ENCODE measurements at places on chromosomes 7 and 10. TPM values are rescaled to one million over a fixed set of nuclear protein-coding genes. Genes with fewer than 3 reads are reported as not detected.

GRCh38 chr7:128841921-128842673, 11.9 kb downstream of the FLNC start:
- no peak for DNase-seq

DNA sequence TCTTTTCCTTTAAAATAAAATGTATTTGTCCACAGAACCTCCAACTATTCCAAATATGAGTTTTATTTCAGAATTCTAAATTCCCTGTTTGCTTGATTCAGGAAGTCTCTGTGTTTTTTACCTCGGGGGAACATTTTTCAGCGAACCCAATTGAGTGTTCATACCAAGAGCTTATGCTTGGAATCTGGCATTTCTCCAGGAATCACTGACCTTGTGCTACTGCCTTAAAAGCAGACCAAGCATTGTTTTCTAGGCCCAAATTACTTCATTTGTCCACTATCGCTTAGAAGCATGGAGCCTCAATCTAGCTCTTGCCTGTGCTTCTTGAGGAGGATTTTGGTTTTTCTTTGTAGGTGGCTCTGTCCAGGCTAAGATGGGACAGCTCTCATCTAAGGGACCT, 59.4 kb downstream of the EBLN1 start:
- no peak for DNase-seq

DNA sequence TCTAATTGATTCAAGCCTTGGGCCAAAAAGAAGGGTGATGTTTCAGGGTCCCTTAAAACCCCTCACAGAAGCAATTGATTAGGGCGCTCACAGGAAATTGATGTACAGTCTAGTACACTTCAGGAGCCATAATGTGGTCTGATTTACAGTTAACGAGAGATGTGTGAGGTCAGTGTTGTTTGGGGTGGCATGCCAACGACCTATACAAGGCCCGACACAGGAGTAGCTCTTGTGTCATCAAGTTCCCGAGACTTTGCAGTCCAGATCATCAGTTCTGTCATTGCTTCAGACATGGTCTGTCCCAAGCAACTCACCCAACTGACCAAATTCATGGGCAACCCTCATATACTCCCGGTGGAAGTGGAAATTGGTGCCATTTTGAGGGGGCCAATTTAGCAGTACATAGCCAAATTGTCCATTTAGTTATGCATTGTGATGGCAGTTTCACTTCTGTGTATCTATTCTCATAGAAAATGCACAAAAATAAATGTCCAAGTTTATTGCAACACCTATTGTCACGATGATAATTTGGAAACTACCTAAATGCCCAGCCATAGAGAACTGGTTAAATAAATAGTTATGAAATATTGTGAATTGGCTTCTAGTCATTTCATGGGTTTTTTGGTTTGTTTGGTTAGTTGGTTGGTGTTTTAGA, 18.0 kb upstream of the ARID5B start:
- no peak for DNase-seq

DNA sequence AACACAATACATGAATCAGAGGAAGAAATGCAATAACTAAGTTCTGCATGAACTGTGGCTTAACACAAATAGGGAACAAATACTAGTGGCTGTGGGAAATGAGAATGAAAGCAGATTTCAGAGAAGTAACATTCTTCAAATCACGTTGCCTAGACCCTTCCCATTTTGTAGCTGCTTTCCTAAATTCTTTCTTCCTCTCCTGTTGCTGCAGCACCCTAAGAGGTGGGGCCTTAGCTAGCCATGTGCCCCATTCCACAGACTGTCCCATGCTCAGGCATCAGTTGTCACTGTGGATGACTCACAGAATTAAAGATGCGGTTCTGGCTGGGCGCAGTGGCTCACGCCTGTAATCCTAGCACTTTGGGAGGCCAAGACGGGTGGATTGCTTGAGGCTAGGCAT, 704.7 kb upstream of the C7orf33 start:
- no peak for DNase-seq

- no peak for DNase-seq
These were observed 311.3 kb upstream of the AOAH start for GRCh38 chr7:37035631-37036030.

GRCh38 chr7:27633062-27633461, 29.6 kb downstream of the HIBADH start:
- no peak for DNase-seq

- peak; percentile 50 for DNase-seq
These were observed 67.5 kb downstream of the PARP12 start for GRCh38 chr7:139995017-139995915.

GRCh38 chr10:125768219-125768855, 7.3 kb downstream of the MMP21 start:
- DNase-seq, result no peak

GRCh38 chr7:18315241-18315640, 180.3 kb upstream of the HDAC9 start:
- DNase-seq, result no peak

DNA sequence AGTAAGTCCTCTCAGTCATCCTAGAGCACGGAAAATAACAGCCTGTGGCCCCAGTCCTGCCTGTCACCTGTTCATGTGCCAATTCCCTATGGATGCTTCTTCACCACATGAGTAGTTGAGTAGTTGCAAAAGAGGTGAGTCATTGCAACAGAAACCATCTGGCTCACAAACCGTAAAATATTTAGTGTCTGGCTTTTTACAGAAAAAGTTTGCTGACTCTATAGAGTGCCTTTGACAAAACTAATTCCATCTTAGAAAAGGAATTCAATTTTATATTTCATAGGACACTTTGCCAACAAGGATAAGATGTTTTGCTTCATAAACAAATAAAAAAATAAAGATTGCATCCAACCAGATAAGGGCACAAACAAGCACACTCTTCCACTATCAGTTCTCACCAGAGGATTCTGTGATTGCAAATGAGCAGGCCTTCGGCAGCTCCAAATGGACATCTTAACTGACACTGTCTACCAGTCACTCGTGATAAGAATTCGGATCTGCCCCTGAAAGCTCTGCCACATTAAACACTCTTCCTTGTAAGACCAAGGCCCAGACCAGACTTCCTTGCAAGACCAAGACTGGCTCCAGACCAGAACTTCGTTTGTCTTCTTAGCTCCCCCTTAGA, 242.7 kb upstream of the SEMA3C start:
- DNase-seq, result no peak

- no peak for DNase-seq
These were observed 509.3 kb upstream of the KLF6 start for GRCh38 chr10:4294271-4294670.

- no peak for DNase-seq
These were observed 3.9 kb upstream of the CD36 start for GRCh38 chr7:80634505-80634904.

GRCh38 chr10:99598781-99599509, 21.3 kb downstream of the SLC25A28 start:
- DNase-seq, result no peak

DNA sequence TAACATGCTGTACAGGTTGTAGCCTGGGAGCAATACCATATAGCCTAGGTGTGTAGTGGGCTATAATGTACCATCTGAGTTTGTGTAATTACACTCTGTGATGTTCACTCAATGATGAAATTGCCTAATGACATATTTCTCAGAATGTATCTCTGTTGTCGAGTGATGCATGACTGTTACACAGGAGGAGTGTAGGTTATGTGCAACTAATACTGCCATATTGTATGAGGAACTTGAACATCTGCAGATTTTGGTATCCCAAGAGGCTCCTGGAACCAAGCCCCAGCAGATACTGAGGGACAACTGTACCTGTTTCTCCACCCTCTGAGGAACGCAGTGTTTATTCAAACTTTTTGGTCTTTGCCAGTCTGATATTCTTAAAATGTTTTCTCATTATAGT, 38.6 kb downstream of the NACAD start:
- DNase-seq, result no peak

GRCh38 chr7:40058636-40059035, 75.8 kb downstream of the MPLKIP start:
- no peak for DNase-seq

- peak; percentile 51 for DNase-seq
These were observed 560.9 kb downstream of the PTPRN2 start for GRCh38 chr7:158026636-158027265.

GRCh38 chr10:33398796-33399195, 64.3 kb upstream of the NRP1 start:
- DNase-seq, result no peak

DNA sequence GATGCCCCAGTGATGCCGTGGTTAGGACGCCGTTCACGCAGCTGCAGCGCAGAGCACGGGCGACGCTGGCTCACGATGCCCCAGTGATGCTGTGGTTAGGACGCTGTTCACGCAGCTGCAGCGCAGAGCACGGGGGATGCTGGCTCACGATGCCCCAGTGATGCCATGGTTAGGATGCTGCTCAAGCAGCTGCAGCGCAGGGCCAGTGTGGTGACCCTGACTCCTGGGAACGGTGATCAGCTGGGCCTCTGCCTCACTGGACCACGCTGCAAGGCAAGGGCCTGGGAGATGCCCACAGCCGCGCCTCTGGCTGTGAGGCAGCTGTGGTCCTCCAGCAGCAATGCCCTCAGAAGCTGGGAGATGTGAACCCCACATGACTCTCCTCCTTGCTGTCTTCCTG, 280.6 kb downstream of the DNAJB6 start:
- no peak for DNase-seq

DNA sequence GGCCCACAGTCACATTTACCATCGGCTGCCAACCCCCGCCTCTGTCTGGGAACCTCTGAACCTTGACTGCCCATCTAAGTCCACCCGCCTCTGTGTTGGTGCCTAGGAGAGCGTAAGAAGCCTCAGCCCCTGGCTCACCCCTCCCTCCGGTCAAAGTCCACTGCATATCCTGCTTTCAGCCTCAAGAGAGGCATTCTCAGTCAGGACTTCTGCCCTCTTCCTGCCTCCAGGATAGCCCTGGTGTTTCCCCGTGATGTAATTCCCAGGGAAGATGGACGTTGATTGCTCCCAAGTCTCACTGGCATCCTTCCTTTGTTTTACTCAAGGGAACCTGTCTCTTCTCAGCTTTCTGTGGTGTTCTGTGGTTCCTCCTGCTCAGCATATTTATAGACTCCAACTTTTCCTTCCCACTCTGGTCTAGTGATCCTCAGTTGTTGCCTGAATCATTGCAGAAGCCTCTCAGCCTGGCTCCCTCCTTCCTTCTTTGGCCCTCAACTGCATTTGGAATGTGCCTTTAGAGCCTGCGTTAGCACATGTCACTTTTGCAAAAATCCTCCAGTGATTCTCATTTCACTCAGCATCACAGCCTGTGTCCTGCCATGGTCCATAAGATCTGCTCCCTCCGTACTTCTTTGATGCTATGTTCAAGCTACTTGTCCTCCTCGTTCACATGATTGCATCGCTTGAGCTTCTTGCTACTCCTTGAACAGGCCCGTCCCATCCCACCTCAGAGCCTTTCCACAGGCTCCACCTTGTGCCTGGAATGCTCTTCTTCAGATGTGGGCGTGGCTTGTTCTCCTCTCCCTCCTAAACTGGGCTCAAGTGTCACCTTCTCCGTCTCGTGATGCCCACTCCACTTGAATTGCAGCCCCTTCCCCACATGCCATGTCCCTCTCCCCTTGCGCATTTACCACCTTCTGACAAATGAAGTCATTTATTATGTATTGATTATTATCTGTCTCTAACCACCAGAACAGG, 124.2 kb downstream of the PLPP4 start:
- no peak for DNase-seq

DNA sequence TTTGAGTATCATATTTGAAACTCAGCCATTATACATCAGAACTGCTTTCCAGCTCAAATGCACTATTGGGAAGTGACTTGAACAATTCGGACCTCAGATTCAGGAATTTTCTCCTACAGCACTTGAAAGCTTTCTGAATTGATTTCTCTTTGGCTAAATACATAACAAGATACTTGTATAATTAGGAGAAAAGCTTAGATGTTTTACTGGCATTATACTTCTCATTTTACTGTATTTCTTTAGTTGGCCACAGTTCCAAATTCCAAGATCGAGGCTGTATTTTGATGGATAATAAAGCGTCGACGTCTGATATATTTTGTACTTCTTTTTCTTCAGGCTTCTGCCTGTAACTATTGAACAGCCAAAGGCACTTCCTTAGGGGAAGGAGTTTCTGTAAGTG, 26.7 kb upstream of the LYZL2 start:
- DNase-seq, result no peak

DNA sequence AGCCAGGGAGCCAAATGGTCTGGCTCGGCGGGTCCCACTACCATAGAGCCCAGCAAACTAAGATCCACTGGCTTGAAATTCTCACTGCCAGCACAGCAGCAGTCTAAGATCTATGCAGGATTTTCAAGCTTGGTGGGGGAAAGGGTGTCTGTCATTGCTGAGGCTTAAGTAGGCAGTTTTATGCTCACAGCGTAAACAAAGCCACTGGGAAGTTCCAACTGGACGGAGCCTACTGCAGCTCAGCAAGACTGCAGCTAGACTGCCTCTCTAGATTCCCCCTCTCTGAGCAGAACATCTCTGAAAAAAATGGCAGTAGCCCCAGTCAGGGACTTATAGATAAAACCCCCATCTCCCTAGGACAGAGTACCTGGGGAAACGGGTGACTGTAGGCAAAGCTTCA, 277.6 kb upstream of the PHF14 start:
- no peak for DNase-seq

CPA2 gene
- total RNA-seq, result not detected

DOCK1 gene
- total RNA-seq, result 35.7 TPM

MKI67 gene
- 6.2 TPM for total RNA-seq

STAG3 gene
- total RNA-seq, result 59.6 TPM

DGKI gene
- total RNA-seq, result 0.63 TPM

CUBN gene
- total RNA-seq, result 12.1 TPM

AEBP1 gene
- 73.2 TPM for total RNA-seq
